ENCODE measurements at places on chromosomes 6 and 20.

GRCh38 chr20:5221061-5221430, 94.2 kb downstream of the CDS2 start:
- no peak for DNase-seq

DNA sequence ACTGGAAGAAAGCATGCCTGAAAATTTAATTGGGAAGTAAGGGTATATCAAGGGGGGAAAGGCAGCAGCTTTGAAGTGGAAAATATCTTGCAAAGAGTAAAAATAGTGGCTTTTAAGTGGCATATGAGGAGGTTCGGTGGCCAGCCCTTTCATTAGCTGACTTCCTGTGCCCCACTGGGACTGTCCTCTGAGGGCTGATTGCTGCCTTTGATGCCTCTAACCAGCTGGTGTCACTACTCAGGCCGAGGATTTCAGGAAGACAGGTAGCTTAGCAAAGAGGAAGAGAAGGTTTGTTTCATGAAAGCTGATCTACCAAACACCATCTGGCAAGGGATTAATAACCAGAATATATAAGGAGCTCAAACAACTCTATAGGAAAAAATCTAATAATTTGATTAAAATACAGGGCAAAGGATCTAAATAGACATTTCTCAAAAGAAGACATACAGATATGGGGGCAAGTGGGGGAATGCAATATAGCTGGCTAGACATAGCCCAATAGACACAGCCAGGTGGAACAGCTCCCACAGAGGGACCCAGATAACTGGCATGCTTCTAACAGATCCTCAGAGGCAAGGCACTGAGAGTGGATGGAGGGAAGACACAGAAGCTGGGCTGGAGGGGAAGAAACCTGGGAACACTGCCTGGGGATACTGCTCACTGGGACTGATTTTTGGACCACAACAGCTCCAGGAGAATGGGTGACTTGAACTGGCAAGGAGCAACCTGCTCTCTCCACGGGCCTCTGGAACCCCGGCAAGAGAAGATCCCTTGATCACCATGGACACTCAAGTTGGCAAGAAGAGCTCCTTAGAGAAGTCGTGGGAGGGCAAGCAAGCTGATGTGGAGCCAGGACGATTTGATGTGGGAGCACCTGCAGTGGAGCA, 33.2 kb downstream of the CCN2 start:
- DNase-seq: no peak

DNA sequence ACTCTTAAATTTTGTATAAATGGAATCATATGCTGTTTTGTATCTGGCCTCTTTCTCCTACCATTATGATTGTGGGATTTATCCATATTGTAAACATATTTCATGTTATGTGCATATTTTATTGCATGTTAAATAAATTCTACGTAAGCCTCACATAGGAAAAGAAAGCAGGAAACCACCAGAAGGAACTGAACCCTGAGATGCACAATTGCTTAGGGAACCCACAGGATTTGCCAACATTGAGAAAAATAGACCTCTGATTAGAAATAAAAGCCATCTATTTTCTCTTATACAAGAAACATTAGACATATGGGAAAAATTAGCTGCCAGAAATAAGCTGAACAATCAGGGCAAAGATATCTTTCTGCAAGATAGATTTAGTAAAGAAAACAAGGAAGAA, 111.2 kb upstream of the CARMIL1 start:
- DNase-seq: no peak

DNA sequence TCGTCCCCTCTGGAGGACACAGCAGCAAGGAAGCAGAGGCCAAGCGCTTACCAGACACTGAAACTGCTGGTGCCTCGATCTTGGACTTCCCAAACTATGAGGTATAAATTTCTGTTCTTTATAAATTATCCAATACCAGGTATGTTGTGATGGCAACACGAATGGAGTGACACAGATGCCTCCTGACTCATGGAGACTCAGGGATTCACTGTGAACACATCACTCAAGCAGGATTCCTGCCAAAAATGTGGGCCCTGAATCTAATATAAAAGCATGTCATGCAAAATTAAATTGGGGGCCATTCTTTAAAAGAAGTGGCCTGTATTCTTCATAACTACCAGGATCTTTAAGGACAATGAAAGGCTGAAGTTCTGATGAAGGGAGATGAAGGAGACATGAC, 52.5 kb upstream of the SLC22A23 start:
- DNase-seq: no peak

DNA sequence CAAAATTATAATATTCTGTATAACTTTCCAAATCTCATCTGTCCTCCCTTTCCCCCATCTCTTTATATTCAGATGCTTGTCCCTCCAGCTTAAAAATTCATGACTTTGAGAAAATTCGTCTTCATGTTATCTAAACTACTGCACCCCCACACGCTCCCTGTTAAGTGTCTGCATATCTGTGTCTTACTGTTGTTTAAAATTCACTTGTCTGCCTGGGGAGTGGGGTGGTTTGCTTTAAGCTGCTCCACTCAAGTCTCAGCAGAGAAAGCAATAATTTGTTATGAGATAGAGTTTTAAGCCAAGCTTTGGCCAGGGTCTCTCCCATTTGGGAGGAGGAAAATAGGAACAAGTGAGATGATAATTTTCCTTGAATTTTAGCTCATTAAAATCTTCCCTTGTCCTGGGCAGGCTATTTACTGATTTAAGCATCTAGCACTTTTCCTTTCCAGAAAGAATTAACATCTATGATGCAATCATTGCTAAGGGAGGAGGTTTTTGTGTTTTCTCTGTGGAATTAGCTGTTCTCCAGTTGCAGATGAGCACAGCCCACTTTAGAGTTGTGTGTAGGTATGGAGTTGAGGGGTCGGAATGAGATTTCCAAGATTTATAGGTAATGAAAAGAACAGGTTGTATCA, 36.8 kb downstream of the MTHFD1L start:
- DNase-seq: no peak

DNA sequence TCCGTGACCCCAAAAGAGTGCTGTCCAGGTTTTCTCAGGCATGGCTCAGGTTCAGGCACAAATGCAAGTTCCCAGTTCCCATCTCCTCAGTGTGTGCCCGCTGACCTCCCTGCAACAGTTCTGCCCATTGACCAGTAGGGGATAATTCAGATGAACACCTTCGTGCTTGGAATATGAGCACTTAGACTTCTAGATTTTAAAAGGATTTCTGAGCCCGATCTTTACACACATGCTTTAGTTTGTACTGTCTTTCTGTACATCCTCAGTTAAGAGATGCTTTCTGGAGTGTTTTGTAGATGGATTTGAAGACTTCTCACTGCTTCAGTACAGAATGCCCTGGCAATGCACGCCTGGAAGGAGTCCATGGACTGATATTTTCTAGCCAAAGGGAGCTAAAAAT, 239.6 kb upstream of the PLCB4 start:
- DNase-seq: no peak

DNA sequence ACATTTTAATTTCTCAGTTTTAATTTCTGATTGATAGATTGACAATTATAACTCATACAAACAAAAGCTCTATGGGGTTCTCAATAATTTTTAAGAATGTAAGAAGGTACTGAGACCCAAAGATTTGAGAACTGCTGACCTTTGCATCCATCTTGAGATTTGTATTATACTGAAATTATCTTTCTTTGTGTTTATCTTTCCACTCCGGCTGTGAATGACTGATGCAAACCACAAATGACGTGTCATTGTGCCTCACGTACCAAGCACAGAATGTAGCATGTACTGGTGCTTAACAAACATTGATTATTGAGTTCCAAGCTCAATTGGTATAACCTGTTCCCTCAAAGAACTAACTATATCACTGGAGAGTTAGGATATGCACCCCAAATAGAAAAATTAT, 152.1 kb upstream of the SMLR1 start:
- DNase-seq: peak; percentile 9

DNA sequence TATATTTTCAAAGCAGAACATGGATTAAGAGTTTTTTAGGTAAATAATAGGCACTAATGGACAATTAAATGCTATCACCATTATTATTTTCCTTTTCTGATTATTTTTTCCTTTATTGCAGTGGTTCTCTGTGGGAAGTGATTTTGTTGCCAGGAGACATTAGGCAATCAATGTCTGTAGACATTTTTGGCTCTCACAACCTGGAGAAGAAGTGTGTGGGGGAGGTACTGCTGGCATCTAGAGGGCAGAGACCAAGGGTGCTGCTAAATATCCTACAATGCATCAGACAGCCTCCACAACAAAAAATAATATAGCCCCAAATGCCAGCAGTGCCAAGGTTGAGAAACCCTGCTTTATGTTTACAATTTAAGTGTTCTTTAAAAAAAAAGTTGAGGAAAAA, 8.3 kb downstream of the IFNGR1 start:
- DNase-seq: peak; percentile 62

DNA sequence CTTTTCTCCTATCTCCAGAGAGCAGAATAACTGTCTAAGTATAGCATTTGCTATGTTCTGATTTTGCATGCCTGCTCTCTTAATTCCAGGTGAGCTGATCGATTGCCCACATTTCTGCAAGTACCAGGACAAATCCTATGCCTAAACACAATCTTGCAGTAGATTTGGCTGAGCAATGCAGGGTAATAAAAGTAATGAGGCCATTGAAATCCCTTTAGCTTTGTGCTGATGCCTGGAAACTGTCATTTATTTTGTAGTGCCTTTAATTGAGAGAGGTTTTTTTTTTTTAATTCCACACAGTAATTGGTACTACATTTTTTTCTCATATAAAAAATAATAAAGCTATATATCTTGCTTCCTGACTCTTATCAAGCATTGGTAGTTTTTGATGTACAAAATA, 252.3 kb downstream of the NKAIN2 start:
- no peak for DNase-seq

- DNase-seq: no peak
Measured at GRCh38 chr20:63360850-63361518, at the start of gene CHRNA4. TSS of gene CHRNA4 (minus strand) at chr20:63361349. CDS start at chr20:63361165, 184 bp downstream.

- DNase-seq: no peak
Measured at GRCh38 chr6:170174771-170175643, 115.9 kb downstream of the DLL1 start.

GRCh38 chr20:40335437-40335836, 353.6 kb downstream of the MAFB start:
- no peak for DNase-seq

DNA sequence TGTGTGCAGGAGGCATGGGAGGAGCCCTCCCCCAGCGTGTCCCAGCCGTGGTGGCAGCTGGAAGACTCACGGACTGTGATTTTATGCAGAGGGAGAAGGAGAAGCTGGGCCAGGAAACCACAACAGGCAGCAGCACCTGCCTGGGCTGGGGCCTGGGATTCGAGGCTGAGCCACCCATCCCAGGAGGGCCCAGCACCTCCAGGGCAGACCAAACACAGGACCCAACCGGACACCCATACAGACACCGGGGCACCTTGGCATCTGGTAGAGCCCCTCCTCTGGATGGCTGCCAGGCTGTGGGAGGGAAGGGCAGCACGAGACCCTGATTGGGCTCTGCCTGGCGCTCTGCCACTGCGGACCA, 41.7 kb upstream of the CHRNA4 start:
- DNase-seq: no peak

GRCh38 chr20:17621229-17621968, 51.5 kb downstream of the DSTN start:
- DNase-seq: no peak

GRCh38 chr6:11492464-11493290, 44.9 kb upstream of the TMEM170B start:
- DNase-seq: no peak

- DNase-seq: peak; percentile 84
Measured at GRCh38 chr20:47725248-47725973, 59.9 kb downstream of the SULF2 start.

GRCh38 chr6:53920881-53921280, 126.1 kb downstream of the LRRC1 start:
- no peak for DNase-seq

DNA sequence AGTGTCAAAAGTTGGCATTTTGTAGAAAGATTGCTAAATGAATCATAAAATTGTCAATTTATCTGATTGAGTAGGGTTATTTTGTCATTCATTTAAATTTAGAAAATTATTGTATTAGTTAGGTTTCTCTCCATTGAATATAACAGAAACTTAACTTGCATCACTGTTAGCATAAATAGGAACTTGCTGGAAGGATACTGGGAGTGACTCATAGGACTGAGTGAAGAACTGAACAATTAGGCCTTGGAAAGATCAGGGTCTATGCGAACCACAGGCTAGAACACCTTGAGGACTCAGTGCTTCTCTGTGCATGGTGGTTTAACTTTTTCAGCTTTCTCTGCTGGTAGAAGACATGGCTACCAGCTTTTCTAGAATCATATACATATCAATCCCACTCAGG, 67.7 kb upstream of the IFNGR1 start:
- peak; percentile 54 for DNase-seq

DNA sequence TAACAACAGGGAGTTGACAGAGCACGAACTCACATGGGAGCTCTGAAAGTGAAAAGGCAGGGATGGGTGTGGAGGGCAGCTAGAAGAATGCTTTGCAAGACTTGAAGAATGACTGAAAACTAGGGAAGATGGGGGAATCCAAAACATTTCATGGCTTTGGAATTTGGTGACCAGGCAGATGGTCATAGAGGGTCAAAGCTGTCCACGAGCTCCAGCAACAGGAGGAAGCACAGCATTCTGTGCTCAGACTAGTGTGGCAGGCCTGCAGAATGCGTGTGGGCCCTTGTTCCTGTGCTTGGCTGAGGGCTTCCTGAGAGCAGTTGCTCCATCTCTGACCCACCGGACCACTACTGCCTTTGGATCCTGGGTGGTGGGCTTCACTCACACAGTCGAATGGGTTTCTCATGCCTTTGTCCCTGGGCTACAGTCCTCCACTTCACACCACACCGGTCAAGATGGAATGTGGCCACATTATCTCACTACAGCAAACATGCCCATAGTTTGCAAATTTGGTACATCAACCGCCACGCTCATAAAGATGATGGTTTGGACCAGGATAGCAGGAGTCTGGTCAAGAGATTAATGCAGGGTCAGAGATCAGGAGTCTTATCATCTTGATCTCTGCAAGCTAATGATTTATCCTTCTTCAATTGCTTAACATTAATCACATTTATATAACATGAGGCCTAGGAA, 100.7 kb downstream of the SGK1 start:
- peak; percentile 22 for DNase-seq

- no peak for DNase-seq
Measured at GRCh38 chr20:17967521-17968365, 851 bp downstream of the SNX5 start.

DNA sequence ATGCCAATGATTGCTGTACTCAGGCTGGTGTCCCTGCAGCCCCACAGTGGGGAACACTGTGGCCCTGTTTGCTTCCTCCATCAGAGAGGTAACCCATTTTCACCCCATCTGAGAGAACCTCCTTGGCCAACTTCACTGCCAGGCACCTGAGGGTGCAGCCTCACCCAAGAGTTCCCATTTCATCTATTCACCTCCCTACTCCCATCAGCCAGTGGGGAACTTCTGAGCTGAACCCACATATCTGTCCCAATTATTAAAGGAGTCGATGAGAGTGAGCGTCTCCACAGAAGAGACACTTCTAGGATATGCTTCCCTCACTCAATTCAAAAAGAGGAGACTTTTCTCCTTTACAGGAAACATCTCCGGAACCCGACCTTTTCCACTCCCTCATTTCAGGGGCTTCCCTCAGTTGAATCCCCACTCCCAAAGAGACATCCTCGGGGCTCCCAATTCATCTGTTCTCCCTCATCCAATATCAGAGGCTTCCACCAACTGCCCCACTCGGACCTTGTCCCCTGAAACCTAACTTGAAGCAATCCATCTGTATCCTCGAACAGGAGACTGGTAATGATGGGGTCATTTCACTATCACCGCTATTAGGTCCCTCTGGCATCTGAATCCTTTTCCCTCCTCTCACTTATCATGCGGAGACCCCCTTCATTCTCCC, 988 bp downstream of the UBE2V1 start:
- no peak for DNase-seq

GRCh38 chr20:41124451-41125094, 12.8 kb upstream of the PLCG1 start:
- DNase-seq: no peak
